Left cardiac atrium (tissue), 4 donors: ENCODE measurements at places on chromosomes 2 and 18. TPM values are rescaled to one million over a fixed set of nuclear protein-coding genes. Genes with fewer than 3 reads are reported as not detected.

DNA sequence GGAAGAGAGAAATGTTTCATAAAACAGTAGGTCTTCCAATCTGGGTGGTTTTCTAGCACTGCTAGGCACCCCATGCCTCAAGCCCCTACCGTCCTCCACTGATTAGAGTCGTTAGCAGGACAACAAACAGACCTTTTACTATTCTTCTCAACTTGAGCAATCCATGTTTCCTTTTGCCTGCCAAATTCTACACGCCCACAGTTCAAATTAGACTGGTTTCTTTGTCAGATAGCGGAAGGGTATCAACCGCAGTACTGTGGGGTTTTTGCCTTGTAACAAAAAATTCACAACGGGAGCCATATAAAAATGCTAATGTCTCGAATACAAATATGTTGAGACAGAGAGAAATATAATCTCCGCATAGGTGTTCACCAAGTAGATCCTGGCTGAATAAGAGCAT is 59.9 kb downstream of the VIT start:
- no peak for DNase-seq

- DNase-seq, result no peak
Observed at GRCh38 chr2:51490576-51491234, 458.8 kb upstream of the NRXN1 start.

- no peak for DNase-seq
Observed at GRCh38 chr2:216799873-216800431, 59.9 kb downstream of the TNP1 start.

- DNase-seq, result no peak
Observed at GRCh38 chr2:149808556-149808955, 221.0 kb upstream of the MMADHC start.

DNA sequence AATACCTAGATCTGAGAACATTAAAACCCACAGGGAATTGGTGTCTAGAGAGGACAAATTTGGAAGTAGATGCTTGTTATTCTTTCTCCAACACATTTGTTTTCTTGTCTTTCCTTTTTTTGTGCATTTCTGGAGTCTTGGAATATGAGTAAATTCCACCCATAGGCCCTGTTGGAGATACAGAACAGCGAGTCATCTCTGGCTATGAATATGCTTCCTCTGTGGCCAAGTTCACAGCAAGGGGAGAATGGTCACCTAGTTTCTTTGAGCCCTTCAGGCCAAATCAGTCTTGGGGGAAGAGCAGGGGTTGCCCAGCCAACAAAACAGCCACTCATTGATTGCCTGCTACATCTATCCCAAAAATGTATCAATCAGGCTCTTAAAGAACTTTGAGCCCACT is 31.3 kb downstream of the SP140L start:
- DNase-seq, result no peak

DNA sequence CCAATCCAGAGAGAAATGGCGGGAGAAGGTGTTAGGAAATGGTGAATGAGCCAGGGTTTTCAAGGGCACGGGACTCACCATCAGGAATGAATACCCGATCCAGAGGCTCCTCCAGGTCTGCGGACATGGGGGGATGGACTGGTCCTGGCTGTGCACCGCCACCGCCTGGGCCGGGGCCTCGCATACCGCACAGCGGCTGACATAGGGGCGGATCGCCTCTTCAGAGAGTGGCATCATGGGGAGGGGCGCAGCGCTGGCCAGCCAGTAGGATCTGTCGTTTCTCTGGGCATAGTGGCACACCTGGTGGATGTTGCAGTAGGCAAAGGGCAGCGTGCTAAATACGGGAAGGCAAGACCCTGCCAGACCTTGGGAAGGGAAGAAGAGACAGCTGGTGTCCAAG is 156.1 kb downstream of the COL4A4 start:
- no peak for DNase-seq

The G6PC2 gene
- not detected for total RNA-seq

The DAPL1 gene
- total RNA-seq, result not detected

The KCNJ3 gene
- total RNA-seq, result 49.9 TPM

DNA sequence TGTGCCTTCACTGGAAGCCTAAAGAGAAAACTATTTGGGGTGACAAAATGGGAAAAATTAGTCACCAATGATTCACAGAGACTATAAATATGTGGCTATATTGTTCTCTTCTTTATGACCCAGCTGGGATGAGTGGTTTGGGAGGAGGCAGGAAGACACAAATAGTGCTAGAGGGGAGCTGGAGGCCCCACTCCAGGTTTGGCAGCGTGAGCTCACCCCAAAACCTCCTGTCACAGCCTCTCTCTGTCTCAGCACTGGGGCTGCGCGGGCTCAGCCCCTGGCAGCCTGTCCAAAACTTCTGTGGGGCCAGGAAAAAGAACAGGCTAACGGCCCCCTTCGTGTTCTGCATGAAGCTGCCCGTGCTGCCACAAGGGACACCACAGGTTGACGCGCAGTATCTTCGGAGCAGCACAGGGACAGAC is 73.2 kb upstream of the LCLAT1 start:
- no peak for DNase-seq

GRCh38 chr2:29304399-29305060 is 189.3 kb downstream of the CLIP4 start:
- DNase-seq, result no peak

- no peak for DNase-seq
Observed at GRCh38 chr2:191929288-191929687, 82.4 kb upstream of the CAVIN2 start.

DNA sequence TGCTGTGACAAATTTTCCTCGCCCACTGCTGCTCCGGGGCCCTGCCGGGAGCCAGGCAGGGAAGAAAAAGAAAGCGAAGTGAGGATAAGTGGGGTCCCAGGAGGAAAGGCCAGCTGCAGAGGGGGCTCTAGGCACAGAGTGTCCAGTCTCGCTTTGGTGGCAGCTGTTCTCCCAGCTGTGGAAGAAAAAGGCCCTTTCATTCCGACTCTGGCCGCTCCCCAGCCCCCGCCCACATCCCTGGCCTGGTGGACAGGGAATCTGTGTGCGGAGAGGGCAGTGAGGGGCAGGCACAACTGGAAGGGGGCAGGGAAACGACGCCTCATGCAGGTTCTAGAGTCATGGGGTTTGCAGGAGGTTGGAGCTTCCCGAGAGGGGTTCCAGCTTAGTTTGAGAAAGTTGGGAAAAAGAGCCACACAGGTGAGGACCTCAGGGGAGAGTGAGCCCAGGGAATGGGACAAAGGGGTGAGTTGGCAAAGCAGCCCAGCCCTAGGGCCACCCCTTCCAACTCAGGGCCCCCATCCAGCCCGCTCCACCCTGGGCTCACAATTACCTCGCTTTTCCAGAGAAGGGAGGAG is 1.8 kb downstream of the RTKN start:
- peak; percentile 86 for DNase-seq

DNA sequence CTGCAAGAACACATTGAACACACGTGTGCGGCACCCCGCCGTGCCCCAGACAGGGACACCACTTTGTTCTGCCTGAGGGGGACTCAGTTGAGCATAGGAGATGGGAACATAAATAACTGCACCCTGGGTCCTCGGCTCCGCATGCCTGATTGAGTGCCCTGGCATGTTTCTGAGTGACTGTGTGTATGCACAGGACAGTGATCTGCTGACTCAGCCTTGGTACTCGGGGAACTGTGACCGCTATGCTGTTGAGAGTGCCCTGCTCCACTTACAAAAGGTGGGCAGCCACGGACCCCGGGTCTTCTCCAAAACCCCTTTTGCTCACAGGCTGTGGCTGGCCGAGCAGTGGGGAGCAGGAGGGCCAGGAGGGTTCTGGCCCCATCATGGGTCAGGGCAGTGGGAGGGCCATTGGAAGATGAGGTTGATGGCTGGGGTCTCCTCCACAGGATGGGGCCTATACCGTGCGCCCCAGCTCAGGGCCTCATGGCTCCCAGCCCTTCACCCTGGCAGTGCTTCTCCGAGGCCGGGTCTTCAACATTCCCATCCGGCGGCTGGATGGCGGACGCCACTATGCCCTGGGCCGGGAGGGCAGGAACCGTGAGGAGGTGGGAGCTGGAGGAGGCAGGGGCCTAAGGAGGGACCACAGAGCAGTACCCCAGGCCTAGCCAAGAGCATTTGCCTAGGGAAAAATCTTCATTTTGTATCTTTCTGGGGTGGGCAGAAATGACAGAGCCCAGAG is 16.9 kb downstream of the SH2D6 start:
- no peak for DNase-seq

The HSBP1L1 gene
- total RNA-seq, result 9.4 TPM

DNA sequence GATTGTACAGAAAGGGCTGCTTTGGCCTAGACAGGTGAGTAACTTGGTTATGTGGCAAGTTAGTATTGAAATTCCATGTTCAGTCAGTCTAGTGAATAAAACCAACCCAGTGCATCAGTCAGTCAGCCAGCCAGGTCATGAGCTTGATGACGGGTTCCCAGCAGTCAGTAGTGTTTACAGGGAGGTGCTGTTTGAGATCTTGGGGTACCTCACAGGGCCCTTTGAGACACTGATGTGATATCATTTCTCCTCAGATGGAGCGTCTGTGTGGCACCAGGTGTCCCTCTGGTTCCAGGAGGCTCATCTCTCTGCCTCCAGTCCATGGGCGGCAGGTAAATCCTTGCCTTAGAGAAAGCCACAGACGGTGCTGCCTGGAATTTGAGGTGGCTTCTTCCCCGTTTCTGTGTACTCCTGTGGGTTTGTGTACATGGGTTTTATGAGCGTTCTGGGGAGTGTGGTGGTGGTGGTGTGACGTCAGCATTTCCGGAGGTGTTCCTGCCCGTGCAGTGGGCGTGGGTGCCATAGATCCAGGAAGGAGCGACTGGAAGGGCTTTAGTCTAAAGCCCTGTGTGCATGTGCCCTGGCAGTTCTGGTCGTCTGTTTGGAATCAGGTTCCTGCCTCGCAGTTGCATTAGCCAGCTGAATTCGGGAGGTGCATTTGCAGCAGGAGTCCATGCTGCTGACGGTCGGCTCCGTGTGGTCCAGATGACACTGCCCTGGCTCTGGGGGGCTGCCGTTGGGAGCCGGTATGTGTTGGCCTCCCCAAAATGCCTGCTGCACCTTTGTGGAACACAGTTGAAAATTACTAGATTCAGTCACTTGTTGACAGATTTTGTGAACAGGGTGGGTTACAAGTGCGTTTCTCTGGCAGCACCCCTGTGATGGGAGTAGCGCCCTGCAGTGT is 2.1 kb downstream of the CTDP1 start:
- no peak for DNase-seq

GRCh38 chr18:11308499-11308898 is 159.1 kb upstream of the PIEZO2 start:
- DNase-seq, result no peak

The CLEC4F gene
- total RNA-seq, result 0.12 TPM

GRCh38 chr2:135783439-135783838 is 41.8 kb downstream of the UBXN4 start:
- DNase-seq, result no peak

DNA sequence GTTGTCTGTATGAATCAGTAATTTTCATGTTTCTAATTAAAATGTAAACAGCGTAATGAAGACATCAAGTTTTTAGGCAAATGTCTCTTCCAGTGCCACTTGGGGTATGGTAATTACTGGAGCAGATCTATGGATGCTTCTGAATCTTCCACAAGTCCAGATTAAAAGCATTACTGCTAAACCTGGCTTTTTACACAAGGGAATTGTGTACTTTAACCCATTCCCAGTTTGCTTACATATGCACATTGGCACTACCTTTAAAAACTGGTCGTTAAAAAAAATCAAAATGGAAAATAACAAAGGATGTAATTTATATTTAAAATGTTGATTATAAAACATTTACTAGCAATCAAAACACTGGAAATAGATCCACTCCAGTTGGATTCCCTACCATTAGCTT is 19.7 kb downstream of the FIGN start:
- DNase-seq, result no peak

The CPO gene
- total RNA-seq, result 0.34 TPM

DNA sequence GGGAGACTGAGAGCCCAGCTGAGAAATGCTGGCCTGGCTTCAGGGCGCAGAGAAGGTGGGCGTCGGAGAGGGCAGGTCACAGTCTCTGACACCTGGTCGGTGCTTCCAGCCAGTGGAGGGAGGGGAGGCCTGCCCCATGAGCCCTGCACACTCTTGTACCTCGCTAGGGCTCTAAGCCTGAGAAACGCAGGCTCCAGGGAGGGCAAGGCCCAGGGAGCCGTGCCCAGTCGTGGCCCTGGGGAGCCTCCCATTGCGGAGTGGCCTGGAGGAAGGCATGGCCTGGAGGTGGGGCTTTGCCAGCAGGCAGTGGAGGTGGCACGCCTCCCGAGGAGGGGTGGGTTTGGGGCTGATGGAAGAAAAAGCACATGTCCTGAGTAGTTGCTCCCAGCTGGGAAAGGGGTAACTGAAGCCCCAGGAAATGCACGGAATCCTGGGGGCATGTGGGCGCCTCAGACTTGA is 39.0 kb downstream of the MTERF4 start:
- no peak for DNase-seq

The UBXN4 gene
- total RNA-seq, result 75.8 TPM

GRCh38 chr2:155913356-155913755 is 419.2 kb downstream of the NR4A2 start:
- DNase-seq, result no peak

GRCh38 chr2:216849987-216850386 is 9.9 kb downstream of the TNP1 start:
- DNase-seq, result peak; percentile 73

The CBLN2 gene
- total RNA-seq, result 0.26 TPM

DNA sequence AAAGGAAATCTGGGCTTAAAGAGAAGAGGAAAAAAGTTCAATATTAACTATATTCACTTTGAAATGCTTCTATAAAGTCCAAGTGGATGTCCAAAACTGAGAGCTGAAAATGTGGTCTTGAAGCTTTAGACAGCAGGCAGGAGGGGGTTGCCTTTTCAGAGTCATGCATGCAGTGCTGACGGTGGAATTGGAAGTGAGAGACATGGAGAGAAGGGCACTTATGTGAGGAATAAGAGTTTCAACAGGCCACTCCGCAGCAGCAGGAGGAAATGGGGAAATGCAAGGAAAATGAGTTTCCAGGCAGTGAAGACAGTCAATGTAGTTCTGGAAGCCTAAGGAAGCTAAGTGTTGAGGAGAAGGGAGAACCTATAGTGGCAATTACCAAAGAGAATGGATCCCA is 33.0 kb upstream of the LRRC30 start:
- no peak for DNase-seq

DNA sequence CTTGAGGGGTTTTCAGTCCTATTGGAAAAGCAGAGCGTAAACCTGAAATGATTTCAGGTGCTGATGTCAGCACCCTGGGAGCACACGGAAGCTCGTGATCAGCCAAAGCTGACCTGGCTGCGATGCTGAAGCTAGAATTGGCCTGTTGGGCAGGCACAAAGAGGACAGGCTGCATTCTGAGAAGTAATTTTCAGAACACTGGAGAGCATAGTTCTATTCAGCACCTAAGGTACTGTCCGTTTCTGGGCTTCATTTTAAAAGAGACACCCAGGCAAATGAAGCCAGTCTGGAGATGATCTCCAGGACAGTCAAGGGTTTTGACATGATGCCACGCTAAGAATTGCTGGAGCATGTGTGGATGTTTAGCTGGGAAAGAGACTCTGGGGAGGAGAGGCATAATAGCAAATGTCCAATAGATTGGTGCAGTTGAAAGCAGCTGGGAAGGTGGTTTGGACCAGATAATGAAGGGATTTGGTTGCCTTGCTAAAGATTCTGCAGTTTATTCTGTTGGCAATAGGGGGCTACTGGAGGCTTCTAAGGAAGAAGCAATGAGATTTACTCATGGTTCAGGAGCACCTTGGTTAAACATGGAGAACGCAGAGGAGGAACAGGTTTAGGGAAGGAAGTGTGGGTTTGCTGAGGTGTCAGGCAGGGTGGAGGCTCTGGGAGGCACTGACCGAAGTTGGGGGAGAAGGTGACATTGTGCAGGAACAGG is 86.6 kb downstream of the ACOXL start:
- DNase-seq, result no peak
